Brain (organoid and tissue), 16 donors: ENCODE measurements at places on chromosomes 3 and 15.

- DNase-seq = no peak
These were observed 13.3 kb downstream of the GABPB1 start for GRCh38 chr15:50341616-50342136.

DNA sequence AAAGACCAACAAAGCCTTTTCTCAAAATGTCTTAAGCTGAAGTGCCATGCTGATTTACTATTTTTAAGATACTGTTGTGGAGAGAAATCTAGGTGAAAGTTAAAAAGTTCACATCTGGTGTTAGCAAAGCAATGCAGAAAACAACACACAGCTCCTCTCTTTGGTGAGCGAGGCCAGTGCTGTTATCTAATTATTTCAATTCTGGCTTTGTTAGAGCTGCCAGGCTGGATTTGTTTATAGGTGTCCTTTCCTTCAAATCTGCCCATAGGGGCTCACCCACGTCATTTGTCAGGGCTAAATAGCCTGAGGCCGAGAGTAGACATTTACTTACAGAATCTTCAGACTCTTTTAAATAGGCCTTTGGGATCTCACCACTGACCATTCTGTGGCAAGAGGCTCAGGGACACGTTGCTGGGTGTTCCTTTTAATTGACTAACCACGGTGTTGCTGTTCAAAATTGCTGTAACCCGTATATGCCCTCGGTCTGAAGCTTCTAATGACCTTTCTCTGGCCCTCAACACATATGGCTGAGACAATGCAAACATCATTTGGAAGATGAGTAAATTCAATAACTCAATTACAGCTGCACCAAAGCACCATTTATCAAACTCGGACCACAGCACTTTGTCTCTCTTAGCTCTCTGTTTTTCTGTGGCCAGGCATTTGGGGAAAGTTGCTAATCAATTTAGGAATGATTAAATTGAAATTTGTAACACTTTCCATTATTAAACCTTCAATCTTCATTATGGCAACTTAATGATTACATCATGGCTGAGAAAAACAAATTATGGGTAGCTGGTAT is 152.6 kb downstream of the PDZRN3 start:
- DNase-seq = no peak

GRCh38 chr15:21261396-21261964 is 178.8 kb downstream of the POTEB3 start:
- no peak for DNase-seq

DNA sequence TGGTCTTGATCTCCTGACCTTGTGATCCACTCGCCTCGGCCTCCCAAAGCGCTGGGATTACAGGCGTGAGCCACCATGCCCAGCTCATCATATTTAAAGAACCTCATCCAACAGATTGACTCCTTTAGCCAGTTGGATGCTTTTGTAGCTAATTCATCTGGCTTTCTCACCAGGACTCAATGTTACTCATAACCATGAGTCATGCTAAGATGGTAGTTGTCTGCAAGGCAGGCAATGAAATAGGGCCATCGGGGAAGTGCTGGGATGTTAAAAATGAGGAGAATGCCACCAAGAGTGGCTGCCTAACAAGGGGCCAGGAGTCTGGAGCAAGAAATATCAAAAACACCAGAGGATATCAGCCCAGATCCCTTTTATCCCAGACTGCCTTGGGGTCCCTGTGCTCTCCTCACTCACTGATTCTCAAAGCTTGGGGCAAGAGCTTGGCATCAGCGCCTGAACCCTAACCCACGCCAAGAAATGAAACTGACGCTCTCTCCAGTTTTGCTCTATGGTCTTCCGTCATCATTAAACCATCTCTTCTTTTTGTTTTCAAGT is 7.4 kb upstream of the PCOLCE2 start:
- no peak for DNase-seq

GRCh38 chr15:52162260-52162659 is 28.9 kb downstream of the GNB5 start:
- DNase-seq = no peak

DNA sequence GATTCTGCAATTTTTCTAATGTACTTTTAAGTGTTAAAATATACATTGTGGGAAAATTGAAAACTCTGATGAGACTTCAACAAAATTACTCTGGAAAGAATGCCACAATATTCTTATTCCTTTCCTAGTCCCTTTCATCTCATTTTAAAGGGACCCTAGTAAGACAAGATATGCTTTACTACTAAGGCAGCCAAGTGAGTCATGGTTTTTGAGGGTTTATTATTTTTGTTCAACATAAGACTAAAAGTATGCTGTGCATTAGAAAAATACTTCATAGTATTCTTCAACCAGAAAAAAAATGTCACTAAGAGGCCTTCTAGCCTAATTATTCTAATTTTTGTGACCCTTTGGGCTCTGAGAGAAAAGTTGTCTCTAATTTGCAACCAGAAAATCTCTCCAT is 7.4 kb downstream of the IL12A start:
- DNase-seq = no peak

GRCh38 chr3:61847784-61848462 is 286.6 kb downstream of the PTPRG start:
- no peak for DNase-seq

- DNase-seq = no peak
These were observed 9.4 kb downstream of the MAP6D1 start for GRCh38 chr3:183815951-183816475.

- DNase-seq = no peak
These were observed 38.0 kb downstream of the ACAN start for GRCh38 chr15:88841236-88841635.

DNA sequence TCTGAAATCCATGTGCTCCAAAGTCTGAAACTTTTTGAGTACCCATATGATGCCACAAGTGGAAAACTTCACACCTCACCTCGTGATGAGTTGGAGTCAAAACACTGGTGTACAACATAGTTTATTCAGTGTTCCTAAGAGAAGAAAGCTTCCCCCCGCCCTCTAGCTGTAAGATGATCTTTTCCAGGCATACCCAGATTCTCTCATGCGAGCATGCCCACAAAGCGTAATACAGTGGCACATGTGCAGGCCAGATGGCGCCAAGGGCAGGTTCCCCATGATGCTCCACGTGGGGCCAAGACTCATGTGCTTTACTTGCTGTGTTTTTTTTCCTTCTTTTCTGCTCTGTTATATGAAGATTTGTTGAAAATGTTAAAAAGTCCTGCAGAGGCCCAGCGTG is 104.9 kb upstream of the LRRFIP2 start:
- peak; percentile 8 for DNase-seq

DNA sequence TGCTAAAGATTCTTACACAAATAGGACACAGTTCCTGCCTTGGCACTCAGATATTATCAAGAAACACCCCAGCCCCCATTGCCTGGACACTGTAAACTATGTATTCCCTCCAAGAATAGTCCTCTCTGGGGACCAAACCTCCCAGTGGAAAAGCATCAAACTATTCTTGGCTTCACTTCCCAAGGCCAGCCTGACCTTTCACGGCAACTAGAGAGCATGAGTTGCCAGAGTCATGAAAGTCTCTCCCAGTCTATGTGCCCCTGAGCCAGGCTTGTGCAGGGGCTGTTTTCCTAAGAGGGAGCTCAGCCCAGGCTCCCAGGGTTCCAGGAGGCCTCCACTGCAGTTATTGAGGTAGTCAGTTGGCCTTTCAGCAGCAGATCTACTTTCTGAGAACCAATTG is 251.9 kb upstream of the TGFBR2 start:
- no peak for DNase-seq

DNA sequence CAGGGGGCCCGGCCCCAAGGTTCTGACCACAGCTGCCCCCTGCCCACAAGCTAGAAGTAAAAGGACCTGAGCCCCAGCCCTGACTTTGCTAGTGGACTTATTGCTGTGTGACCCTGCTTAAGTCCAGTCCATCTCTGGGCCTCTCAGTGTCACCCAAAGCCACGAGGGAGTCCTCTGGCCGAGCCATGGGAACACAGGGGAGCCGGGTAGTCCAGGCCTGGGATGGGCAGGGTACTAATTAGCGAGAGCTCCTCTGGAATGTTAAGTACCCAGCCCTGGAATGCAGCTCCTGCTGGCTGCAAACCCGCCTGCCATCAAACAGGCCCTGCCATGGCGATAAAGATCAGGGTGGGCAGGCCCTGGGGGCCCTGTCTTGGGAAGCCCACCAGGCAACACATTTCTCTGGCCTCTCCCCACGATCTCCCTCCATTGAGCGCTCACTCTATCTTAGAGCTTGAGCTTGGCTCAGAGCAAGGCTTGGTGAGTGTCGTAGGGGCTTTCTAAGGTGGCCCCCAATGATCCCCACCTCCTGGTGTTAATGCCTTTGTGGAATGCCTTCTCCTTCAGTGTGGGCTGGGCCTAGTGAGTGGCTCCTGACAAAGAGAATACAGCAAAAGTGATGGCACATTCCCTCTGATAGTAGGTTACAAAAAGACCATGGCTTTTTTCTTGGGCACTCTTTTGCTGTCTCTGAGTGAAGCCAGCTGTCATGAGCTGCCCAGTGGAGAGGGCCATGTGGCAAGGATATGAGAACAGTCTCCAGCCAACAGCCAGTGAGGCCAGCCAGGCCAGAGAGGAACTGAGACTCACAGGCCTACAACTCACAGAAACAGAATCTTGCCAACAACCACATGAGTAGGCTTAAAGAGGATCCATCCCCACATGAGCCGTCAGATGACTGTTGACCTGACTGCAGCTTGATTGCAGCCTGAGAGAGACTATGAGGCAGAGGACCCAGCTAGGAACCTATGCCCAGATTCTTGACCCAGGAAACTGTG is 133.1 kb downstream of the SMAD6 start:
- DNase-seq = no peak

GRCh38 chr15:48989170-48989569 is 25.5 kb upstream of the SHC4 start:
- no peak for DNase-seq

- DNase-seq = no peak
These were observed 633.4 kb downstream of the EPHA3 start for GRCh38 chr3:89740881-89741177.

DNA sequence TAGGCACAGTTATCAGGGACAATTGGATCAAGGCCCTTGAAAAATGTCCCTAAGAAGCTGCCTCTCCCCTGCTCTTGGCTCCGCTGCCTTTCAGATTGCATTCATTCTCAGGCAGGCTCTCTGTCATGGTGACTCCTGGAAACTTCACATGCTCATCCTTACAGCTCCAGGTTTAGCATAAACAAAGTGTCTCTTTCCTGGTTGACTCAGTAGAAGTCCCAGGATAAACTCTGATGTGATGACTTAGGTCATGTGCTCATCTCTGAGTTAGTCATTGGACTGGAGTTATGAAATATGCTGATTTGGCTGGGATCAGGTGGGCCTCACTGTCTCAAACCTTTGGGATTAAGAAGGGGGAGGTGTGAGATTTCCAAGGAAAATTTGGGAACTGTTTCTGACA is 243.8 kb downstream of the ZNF621 start:
- DNase-seq = no peak

DNA sequence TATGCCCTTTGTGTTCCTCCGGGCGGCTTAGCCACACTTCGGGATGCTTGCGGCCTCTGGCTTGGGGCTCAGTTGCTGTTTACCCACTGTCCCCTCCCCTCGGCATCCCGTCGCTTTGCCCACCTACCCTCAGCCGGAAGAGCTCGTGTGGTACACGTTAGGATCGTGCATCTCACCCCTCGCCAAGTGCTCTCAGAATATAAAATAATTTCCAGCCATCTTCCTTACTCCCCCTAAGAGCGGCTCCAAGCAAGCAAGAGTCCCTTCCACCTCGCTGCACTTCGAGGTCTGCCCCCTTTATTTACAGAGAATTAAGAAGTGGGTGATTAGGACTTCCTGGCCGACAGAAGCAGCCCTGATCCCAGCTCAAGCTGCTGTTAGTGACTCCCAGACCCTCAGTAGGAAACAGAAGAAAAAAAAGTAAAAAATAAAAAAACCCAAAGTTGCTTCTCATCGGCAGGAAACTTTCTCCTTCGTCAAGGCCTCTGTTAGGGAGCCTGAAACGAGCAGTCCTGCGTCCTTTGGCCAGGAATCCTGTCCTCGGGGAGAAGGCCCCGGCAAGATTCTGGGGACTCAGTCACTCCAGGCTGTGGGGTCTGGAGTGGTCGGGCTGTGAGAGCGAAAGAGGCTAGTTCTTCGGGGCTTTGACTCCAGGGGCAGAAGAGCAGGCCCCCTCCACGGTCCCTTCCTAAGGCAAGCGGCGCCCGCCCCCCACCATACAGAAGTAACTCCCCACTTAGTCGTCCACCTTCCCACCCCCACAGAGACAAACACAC is 3.0 kb downstream of the MEIS2 start:
- no peak for DNase-seq
